ENCODE measurements at places on chromosomes 2 and 18.

GRCh38 chr2:240920783-240921231, 14.7 kb downstream of the CROCC2 start:
- DNase-seq, result no peak

DNA sequence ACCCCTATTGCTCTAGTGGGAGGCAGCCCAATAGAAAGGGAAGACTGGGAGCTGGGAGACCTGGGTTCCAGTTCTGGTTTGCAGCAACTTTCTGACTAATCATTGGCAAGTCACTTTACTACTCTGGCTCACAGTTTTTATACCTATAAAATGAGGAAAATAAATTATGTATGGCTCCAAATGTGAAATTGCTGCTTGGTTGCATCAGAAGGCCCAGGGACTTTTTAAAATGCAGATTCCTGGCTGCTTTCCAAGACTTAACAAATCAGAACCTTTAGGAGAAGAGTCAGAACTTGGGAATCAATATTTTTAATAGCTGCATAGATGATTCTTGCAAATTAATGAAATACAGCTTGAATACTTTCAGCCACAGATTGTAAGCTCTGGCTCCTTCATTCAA, 943.9 kb downstream of the EPHA4 start:
- DNase-seq, result no peak

GRCh38 chr2:69791045-69791444, 38.4 kb upstream of the GMCL1 start:
- DNase-seq, result no peak

DNA sequence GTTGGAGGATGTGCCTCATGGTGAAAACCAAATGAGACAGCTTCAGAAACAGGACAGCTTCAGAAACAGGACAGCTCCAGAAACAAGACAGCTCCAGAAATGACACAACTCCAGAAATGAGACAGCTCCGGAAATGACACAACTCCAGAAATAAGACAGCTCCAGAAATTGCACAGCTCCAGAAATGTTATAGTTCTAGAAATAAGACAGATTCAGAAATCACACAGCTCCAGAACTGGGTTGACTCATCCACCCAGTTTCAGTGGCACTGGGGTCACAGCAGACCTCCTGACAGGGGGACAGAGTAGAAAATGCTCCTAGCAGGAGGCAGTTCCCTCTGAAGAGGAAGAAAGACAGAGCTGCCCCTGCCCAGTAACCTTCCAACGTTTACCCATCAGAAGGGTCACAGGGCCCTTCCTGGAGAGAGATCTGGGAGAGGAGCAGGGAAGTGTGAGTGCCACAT, 26.9 kb upstream of the COL6A3 start:
- DNase-seq, result no peak

GRCh38 chr2:226179010-226179409, 620.6 kb downstream of the IRS1 start:
- DNase-seq, result no peak
